SK-MEL-5 (cell line): ENCODE measurements at places on chromosomes 1 and 21. TPM values are rescaled to one million over a fixed set of nuclear protein-coding genes. Genes with fewer than 3 reads are reported as not detected.

DNA sequence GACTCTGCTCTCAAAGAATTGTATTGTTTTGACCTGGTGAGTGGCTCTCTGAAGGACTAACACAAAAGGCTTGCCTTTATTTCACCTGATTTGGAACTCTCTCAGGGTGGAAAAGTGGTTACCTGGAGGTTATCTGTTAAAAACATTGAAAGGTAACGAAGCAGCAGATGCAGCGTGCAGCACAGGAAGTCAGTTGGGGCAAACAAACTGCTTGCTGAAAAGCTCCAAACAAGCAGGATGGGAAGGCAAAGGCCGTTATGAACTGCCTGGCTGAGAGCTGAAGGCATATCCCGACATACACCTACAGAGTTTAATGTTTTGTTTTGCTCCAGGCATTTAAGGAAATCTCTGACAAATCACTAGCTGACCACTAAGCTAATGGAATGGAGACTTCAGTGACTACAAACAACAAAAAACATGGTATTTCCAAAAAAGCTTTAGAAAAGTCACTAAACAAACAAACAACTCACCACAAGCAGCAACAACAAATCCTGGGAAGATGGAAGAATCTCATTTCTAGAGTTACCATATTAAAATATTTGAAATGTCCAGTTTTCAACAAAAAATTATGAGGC is 44.3 kb upstream of the BATF3 start:
- DNase-seq: no peak

SLC30A7 gene
- 33.4 and 36.8 TPM in 2 replicates for total RNA-seq

OPRD1 gene
- under 0.01 TPM in 1 of 2 replicates, not detected in the other for total RNA-seq

HLX gene
- total RNA-seq: 4.9 and 5.3 TPM in 2 replicates

DNA sequence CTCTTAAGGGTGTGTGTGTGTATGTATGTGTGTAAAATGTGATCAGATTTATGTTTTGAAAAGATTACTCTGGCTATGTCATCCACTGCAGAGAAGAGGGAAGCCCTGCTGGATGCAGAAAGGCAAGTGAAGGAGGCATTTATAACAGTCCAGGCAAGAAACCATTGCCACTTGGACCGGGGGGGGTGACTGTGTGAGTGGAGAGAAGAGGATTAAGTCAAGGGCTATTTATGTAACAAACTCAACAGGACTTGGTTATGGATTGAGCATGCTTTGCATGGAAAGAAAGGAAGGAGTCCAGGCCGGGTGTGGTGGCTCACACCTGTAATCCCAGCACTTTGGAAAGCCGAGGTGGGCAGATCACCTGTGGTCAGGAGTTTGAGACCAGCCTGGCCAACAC is 143.0 kb downstream of the URB2 start:
- DNase-seq: no peak

CHODL gene
- total RNA-seq: 0.16 TPM in 1 of 2 replicates, not detected in the other

- DNase-seq: no peak
Measured at GRCh38 chr1:208291923-208292711, 47.9 kb upstream of the PLXNA2 start.

DNA sequence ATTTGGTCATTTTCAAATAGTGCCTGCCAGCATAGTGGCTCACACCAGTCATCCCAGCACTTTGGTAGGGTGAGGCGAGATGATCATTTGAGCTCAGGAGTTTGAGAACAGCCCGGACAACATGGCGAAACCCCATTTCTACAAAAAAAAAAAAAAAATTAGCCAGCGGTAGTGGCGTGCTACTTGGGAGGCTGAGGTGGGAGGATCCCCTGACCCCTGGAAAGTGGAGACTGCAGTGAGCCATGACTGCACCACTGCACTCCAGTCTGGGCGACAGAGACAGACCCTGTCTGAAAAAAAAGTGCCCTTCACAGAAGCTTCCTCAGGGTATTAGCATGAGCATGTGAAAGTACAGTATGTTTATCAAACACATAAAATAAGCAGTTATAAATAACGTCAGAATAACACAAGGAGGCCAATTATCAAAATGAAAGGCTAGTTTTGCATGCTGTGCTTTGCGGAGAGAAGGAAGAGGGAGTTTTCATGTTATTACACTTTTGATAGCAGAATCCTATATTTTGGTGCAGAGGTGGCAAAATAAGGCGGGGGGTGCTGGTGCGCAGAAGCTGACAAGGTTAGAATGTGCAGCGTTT is 781 bp upstream of the METTL13 start:
- DNase-seq: no peak

GRCh38 chr1:147760481-147761260 is at the start of gene GJA5:
GJA5 (minus strand) TSS chr1:147760602; CDS start chr1:147759238, 1,364 bp downstream.
- DNase-seq: no peak

DNA sequence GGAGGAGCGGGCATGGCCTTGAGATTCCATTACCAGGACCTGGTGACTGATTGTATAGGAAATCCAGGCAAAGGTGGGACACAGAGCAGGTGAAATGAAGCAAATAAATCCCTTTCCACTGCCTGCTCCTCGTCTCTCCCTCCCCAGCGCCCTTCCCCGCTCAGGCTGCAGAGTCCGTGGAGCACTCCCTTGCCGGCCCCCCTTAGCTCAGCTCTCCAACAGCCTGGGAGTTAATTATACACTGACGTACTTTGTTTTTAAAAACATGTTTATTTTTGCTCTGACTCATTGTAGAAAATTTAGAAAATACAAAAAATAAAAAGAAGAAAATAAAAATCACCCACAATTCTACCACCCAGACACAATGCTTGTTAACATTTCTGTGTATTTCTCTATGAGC is 61.7 kb downstream of the LGR6 start:
- no peak for DNase-seq
